ENCODE measurements at places on chromosomes 3 and 15.

- no peak for DNase-seq
Observed at GRCh38 chr15:25790000-25790660, 73.0 kb downstream of the ATP10A start.

- DNase-seq: no peak
Observed at GRCh38 chr15:60228101-60228500, 169.7 kb downstream of the ANXA2 start.

GRCh38 chr3:68378631-68379030, 553.7 kb downstream of the TAFA4 start:
- no peak for DNase-seq

DNA sequence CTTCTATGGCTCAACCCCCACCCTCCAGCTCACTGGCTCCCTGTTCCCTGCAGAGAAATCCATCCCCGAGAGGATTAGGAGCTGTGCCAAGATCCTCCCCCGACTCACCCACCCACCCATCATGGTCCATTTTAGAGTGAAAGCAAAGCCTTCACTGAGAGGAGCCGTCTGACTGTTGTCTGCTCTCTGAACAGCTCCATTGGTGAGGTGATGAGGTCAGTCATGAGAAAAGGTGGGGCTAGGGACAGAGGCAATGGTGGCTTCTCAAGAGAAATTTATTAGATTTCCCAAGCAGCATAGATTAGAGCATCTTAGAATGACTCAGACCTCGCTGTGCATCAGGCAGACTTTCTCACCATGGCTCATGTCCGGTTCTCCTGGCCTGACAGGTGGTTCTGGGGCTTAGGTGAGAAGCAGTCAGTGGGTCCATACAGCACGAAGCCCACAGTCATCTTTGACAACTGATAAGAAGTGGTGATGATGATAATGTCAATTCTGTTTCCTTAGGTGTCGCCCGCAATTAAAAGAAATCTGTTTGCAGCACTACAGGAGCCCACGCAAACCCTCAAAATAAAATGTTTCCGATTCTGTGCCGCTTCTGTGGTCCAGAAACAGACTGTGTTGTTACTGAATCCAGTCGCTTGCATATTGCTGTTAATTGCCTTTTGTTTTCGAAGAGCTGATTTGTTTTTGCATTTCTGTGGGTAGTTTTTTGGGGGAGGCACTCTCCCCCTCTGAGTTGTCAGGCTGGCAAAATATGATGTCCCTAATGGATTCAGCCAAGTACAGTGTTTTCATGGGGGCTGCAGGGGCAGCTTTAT, 24.8 kb upstream of the RHO start:
- no peak for DNase-seq

GRCh38 chr15:88509321-88509720, 37.2 kb downstream of the DET1 start:
- DNase-seq: no peak

DNA sequence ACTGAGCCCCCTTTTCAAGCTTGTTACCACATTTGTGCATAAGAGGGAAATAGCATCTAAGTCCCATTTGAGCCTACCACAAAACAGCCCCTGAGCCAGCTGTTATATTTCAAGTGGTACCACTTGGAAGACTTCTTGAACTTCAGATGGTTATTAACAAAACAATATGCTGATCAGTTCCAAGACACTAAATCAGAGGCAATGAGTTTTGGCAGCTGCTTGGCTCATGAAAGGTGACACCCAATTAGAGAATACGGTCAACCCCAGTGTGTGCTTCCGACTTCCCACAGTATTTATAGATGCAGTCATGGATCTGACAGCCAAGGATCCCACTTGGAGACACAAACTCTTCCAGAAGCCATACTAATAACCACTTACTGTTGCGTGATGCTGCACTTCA, 469.6 kb upstream of the PPP2R3A start:
- no peak for DNase-seq

DNA sequence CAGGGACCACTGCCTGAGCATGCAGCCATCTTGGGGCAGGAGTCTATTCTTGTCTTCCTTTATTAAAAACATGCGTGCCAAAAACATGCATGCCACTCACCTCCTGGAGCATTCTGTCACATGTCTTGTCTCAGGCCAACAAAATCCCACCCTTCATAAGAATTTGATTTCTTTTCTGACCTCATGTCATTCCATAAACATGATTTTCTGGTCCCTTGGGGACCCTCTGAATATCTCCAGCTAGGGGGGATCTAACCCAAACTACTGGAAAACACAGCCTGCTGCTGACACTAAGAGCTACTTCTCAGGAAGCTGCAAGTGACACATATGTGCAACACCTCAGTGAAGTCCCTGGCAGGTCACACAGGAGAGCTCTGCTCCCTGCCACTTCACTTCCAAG, 26.8 kb upstream of the NOX5 start:
- no peak for DNase-seq

DNA sequence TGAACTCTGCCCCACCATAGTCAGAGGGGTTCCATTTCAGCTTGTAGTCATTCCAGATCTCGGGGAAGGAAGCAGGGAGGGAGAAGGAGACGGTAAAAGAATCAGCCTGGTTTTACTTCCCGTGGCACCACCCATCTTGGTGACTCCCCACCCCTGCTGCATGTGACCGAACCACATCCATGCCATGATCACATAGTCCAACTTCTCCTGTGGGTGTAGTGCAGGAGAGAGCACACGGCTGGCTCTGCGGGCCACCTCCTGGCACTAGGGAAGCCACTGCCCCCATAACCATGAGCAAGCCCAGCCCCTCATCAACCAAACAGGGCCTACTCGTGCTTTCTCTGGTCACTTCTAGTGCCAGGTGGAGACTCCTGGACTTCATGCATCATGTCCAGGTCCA, 3.7 kb downstream of the CHRNA3 start:
- no peak for DNase-seq

GRCh38 chr3:174000675-174001074, 603.1 kb downstream of the NLGN1 start:
- no peak for DNase-seq

- no peak for DNase-seq
Observed at GRCh38 chr3:185758912-185759311, 65.9 kb downstream of the IGF2BP2 start.

DNA sequence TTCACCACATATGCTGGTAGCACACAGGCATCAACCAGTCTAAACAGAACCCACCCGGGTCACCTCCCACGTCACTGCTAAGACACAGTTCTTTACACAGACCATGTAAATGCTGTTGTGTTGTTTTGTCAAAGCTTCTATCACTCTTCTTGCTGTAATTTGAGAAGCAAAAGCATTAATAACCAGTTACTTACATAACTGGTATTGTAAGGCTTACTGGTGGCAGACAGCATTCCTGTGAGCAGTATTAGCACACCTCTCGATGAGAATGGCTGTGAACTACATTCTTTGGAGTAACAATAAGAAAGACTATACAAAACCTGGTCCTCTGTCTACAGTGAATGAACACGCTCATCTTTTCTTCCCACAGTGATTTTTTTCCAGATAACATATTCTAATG, 479.2 kb downstream of the LPP start:
- no peak for DNase-seq

DNA sequence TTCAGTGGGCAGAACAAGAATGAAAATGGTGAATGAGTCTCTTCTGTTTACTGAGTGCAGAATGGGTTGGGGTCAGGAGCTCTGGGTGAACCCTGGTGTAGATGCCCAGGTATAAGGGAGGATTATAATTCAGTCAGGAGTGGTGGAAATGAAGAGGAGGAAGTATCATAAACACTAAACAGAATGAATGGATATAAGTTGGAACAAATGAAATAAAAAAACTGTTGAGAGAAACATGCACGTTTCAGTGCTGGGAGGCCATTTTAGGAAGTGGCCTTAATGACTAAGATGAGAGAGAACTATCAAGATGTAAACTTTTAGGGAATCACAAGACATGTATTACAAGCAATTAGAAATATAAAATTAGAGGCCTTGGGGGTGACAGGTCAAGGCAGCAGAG, 32.8 kb upstream of the LEKR1 start:
- DNase-seq: no peak

GRCh38 chr15:83123529-83123928, 16.1 kb downstream of the TM6SF1 start:
- no peak for DNase-seq

GRCh38 chr3:150319900-150320299, 88.2 kb upstream of the TSC22D2 start:
- peak; percentile 92 for DNase-seq

- DNase-seq: no peak
Observed at GRCh38 chr3:172840913-172841312, 90.4 kb downstream of the ECT2 start.

DNA sequence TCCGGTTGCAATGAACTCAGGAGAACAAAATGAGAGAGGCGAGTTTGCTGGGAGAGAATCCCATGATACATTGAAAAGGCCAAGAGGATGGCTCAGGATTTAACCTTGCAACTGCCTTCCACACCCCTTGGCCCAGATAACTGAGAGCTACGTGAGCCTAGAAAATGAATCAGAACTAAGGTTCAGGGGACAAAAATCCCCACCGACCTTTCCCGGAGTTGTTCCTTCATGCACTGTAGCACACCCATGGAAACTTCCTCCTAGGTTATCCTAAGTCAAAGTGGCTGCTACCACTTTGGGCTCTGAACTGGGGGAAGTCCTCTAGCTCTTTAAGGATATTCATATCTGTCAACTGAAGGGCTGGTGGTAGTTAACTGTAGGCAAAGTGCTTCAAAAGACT, 58.3 kb upstream of the SLC4A7 start:
- no peak for DNase-seq

DNA sequence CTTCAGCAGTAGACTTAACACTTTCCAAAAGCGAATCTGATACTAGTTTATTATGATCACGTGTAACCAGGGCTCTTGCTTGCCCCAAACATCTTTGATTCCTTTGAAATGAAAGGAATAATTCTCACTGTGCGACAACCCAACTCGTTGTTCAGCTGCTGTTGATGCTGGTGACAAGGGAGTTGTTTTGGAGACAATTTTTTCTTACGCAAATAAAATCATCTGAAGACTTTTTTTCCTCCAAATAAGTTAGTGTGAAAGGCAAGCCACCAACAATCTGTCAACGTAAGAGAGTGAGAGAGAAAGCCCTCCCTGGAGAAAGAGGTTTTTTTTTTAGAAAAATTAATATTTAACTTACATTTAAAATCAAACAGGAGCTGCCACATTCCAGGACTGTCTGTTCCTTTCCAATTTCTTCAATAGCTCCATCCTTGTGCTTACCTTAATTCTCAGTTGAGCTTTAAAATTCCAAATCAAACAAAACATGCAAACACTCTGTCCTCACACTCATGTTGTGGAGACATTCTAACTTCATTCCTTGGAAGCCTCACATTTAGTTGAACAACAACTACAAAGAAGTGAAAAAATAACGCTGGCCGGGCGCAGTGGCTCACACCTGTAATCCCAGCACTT, 4.9 kb upstream of the P3H2 start:
- DNase-seq: no peak

DNA sequence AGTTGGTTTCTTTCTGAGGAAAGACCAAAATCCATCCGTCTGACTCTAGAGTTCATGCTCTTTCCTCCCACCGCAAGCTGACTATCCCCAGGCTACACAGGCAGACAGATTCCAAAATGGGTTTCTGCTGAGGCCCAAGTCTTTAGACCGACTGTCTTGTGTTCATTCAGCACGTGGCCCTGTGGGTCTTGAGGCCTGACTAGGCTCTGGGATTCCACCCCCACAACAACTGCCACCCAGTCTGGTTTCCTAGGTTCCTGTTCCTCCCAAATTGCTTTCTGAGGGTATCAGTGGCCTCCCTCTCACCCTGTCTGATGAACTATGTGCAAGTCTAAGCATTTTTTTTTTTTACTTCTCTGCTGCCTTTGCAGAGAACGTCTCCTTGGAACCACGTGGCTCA, 67.7 kb downstream of the CYP19A1 start:
- DNase-seq: no peak

GRCh38 chr3:58085616-58086015, 77.4 kb downstream of the FLNB start:
- DNase-seq: no peak

DNA sequence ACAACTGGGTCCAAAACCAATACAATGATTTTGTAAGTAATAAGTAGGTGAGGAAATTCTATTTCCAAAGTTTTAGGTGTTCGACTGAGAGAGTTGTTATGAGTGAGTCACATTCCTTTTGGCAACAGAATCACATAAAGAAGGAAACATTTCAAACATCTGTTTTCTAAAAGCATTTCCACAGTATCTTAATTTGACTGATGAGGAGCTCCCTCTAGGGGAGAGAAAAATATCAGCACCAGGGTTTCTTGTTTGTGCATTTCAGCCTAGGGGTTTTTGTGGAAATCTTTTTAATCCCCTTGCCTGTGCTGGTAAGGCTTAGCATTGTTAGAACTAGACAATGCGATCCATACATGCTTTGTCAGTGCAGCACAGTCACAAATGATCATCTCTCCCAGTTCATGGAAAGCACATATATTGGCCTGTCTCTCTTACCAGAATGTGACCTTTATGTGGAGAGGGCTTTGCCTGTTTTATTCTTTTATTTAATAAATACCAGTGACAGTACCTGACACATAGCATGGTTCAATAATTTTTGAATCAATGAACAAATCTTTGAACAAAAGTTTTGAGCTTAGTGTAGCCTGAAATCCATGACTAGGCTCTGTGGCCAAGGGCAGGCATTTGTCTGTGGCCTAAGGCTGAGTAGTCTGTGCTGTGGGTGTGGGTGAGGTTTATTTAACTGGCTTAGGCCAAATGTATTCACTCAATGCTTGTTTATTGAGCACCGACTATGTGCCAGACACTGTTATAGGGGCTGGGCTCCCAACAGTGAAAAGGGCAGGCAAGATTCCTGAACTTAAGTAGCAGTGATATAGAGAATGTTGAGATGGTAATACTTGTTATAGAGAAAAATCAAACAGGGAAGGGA, 21.1 kb upstream of the IQCF6 start:
- DNase-seq: peak; percentile 61

DNA sequence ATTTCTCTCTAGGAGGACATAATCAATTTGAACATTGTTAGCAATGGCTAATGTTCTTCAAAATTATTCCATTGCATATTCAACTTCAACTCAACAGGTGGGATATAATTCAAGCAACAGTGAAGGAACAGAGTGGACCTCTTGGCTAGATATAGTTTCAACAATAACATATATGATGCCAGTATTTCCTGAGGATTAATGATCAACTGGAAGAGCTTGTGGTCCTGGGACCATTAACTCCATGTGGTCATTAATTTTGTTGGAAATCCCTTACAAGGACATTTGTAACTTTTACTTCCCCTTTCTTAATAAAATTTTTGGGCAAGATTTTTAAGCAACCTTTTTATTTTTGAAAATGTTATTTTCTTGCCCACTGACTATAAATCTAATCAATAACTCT, 54.3 kb upstream of the ROBO2 start:
- DNase-seq: no peak

GRCh38 chr3:176807938-176808337, 389.3 kb downstream of the TBL1XR1 start:
- DNase-seq: no peak

DNA sequence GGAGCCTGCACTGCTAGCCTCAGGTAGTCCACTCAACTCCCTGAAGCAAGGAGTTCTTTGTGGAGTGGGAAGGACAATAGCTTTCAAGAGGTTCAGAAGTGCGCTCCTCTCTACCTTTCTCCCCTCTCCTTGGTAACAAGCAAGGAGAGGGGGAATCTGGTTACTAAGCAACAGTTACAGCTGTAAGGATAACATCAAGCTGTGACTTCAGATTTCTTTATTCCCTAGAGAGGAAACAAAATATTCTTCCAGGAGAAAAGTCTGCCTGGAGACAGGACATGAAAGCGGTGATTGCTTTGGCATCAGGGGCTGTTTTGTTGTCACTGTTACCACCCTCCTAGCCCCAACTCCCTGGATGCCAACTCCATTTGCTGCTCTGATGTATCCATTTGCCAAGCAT, 70.4 kb downstream of the TRANK1 start:
- no peak for DNase-seq

- no peak for DNase-seq
Observed at GRCh38 chr3:140376136-140376889, 301.6 kb upstream of the TRIM42 start.

All from RWPE1 (cell line).